ENCODE measurements at places on chromosomes 13 and 19. TPM values are rescaled to one million over a fixed set of nuclear protein-coding genes. Genes with fewer than 3 reads are reported as not detected.

The CLDN10 gene
- not detected for total RNA-seq

The SIAH3 gene
- total RNA-seq = not detected

The ZNF284 gene
- 1.9 TPM for total RNA-seq

The LILRA5 gene
- total RNA-seq = not detected

The KLK12 gene
- not detected for total RNA-seq

The PTGIR gene
- total RNA-seq = 8.2 TPM

The FAAP24 gene
- total RNA-seq = 2.3 TPM

The FGF21 gene
- total RNA-seq = not detected

The C19orf73 gene
- total RNA-seq = 0.25 TPM

The ZNF579 gene
- total RNA-seq = 6.6 TPM

The CDX2 gene
- total RNA-seq = not detected

The FPR3 gene
- total RNA-seq = not detected

The USE1 gene
- total RNA-seq = 29.7 TPM

The OR10H1 gene
- total RNA-seq = not detected

The NKPD1 gene
- not detected for total RNA-seq

The GPR183 gene
- not detected for total RNA-seq

The C1QTNF9 gene
- not detected for total RNA-seq

The MFSD12 gene
- total RNA-seq = 58.3 TPM

The CALR gene
- 877 TPM for total RNA-seq

The PDCD2L gene
- 3.1 TPM for total RNA-seq

The SIGLEC5 gene
- total RNA-seq = not detected

The CYP4F2 gene
- not detected for total RNA-seq

The FCAR gene
- total RNA-seq = not detected

The CADM4 gene
- 1.2 TPM for total RNA-seq

The GIPR gene
- not detected for total RNA-seq

The CYP2A6 gene
- total RNA-seq = not detected

The INSL3 gene
- not detected for total RNA-seq
